ENCODE measurements at places on chromosomes 4 and X.
A peak's percentile ranks its signal among the peaks of the same experiment; 100 is the strongest.

GRCh38 chr4:87073199-87074120 is 138.6 kb downstream of the AFF1 start:
- peak; percentile 51 for DNase-seq

DNA sequence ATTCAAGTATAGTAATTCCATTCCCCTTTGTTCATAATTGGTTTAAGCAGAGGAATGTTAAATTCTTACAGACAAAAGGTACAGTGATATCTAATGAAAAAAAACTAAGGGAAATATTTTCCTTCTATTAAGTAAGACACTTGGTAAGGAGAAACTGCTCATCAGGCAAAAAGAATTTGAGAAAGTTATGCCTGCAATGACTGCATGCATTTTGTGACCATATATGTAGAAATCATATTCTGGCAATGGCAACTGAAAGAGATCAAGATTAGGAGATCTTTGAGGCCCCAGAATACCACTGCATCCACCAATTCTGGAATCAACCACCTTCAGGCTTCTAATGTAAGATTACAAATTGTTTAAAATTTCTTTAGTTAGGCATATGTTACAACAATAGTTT is 364.8 kb downstream of the PCDH10 start:
- DNase-seq: no peak

GRCh38 chrX:35743331-35743730 is 54.8 kb upstream of the MAGEB16 start:
- no peak for DNase-seq

DNA sequence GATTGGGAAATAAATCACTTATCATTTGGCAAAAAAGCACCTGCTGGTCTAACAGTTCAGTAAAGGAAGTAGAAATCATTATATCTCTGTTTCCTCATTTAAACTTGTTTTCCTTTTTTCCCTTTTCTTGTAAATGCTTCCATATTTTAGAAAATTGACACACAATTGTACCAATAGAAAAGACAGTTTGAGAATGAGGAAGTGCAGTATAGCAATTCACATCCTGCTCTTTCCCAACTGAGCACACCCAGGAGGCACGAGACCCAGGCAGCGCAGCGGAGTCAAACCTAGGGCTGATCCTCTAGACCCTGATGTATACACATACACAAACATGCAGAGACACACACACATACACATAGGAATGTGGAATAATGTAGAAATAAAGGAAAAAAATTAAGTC is 74.8 kb upstream of the PACRGL start:
- no peak for DNase-seq

DNA sequence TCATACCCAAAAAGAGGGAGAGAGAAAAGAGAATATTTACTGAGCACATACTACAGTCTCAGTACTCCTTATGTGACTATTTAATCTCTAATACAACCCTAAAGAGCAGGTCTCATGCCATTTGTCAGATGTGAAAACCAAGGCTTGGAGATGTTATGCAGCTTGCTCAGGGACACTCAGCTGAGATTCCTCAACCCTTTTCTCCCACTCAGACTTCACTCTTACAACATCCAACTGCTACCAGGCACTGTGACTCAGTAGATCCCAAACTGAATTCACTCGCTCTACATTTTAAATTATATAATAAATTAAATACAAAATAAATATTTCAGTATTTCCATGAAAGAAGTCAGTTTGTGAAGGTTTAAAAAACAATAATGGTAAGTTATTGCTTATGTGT is 53.7 kb downstream of the TSPAN5 start:
- DNase-seq: no peak

GRCh38 chr4:176981074-176981473 is 188.4 kb upstream of the VEGFC start:
- DNase-seq: no peak

- no peak for DNase-seq
Observed at GRCh38 chrX:68508799-68509198, 9.9 kb downstream of the YIPF6 start.

DNA sequence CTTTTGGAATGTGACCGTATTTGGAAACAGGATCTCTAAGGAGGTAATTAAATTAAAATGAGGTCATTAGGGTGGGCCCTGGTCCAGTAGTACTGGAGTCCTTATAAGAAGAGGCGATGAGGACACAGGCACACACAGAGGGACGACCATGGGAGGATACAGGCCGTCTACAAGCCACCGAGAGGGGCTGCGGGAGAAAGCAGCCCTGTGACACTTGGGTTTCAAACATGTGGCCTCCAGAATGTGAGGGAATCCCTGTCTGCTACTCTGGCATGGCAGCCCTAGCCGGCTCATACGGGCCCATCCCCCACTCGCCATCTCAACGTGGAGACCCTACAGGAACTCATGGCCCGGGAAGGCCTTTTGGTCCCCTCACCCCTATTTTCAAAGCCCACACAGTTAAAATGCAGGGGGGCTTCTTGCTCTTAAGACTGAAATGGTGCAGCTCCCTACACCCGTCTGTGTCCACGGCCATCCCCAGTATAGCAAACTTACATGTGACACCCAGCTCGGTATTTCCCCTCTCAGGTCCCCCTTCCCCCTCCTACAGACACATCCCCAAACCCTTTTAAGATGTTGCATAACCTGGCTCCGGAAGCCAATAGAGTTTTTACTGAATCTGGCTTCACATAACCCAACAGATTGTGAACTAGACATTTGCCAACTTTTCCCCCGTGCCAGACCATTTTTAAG is 124.1 kb upstream of the TBL1X start:
- peak; percentile 10 for DNase-seq

DNA sequence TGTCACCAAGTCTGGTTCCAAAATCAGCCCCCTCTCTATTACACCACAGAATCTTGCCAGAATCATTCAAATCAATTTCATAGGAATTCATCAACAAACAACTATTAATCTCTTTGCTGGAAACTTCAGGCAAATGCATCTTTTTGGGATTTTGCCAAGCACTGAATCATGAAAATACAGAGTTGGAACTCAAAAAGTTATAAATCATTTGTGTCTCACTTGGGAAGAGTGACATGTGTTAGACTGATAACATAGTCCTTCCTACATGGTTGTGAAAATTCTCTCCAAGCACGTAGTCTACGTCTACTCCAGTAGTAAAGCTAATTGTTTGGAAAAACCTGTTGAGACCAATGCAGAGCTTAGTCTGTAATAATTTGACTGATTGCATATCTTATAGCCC is 19.0 kb downstream of the CXCL8 start:
- no peak for DNase-seq

GRCh38 chrX:21806691-21807090 is 32.7 kb upstream of the MBTPS2 start:
- DNase-seq: no peak

DNA sequence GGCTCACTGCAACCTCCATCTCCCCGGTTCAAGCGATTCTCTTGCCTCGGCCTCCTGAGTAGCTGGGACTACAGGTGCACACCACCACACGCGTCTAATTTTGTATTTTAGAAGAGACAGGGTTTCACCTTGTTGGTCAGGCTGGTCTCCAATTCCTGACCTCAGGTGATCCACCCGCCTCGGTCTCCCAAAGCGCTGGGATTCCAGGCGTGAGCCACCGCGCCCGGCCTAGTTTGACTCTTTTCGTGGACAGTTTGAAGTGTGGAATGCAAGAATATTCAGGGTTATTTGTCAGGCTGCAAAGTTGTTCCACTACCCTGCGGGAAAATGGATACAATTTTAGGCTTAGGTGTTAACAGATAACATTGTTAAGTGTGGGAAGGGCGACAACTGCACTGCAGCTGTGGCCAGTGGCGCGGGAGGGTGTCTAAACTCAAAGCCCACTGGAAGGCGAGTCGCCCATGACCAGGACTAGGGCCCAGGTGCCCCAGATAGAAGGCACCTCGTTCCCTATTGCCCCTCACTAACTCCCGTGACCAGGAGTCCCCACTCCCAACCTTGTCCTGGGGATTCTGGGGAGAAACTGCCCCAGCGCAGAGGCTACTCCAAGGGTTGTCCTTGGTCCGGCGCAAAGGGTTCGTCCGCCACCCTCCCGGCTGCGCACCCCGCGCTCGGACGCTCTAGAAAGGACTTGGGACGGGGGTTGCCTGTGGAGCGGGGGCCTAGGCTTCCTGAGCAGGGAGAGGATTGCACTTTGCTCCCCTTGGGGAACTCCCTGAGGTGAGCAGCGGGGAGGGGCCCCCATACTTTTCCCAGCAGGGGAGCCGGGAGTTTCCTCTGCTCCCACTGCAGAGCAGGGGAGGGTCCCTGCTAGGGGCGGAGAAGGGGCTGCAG is 1.1 kb upstream of the CD99 start:
- DNase-seq: no peak

GRCh38 chr4:168955674-168956073 is 54.4 kb downstream of the CBR4 start:
- no peak for DNase-seq

GRCh38 chr4:93127489-93127888 is 701.1 kb upstream of the ATOH1 start:
- no peak for DNase-seq

DNA sequence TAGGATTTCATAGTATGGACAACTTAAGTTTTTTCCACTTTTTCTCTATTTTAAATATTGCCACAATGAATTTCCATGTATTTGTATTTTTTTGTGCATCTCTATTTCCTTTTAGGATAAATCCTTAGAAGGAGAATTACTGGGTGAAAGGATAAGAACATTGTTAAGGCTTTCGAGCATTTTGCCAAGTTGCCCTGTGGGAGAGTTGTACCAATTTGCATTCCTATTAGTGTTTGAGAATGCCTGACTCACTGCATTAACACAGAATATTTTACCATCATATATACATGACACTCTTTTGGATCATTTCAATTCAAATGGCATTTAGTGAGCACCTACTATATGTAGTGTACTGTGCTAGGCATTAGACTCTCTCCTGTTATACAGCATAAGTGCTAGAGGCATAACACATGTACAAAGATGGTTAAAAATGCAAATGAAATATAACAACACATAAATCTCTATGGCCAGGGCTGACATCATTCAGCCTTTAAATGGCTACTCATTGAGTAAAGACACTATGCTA is 57.0 kb downstream of the PLAC1 start:
- no peak for DNase-seq

DNA sequence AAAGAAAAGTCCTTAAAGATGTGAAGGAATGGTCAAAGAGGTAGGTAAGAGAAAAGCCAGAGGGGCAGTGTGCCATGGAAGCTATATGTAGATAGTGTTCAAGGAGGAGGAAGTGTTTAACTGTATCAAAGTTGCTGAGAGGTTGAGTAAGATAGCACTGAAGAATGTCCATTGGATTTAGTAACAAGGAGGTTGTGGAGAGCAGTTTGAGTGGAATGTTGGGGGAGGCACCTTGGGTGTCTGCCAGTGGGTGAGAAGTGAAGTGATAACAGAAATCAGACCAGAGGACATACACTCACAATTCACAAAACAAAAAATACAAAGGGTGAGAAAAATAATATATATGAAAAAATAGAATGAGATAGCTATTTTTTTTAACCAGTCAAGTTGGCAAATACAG is 121.3 kb upstream of the AMOT start:
- DNase-seq: no peak

DNA sequence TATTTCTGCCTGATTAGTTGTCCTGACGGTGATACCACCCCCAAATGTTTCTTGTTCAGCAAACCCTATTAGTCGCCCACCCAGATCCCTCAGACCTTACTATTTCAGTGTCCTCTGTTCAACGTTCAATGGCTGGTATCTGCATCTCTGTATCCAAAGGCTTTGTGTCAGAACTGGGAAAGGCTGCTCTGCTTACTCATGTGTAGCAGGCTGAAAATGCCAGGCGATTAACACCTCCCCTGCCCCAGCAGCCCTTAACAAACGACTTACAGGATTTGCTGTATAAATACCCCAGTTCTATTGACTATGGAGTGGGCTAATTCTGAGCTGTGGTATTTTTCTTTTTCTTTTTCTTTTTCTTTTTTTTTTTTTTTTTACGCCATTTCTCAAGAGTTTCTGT is 415.0 kb downstream of the ZNF674 start:
- DNase-seq: no peak

GRCh38 chr4:37847311-37847884 is 20.9 kb downstream of the PGM2 start:
- no peak for DNase-seq

DNA sequence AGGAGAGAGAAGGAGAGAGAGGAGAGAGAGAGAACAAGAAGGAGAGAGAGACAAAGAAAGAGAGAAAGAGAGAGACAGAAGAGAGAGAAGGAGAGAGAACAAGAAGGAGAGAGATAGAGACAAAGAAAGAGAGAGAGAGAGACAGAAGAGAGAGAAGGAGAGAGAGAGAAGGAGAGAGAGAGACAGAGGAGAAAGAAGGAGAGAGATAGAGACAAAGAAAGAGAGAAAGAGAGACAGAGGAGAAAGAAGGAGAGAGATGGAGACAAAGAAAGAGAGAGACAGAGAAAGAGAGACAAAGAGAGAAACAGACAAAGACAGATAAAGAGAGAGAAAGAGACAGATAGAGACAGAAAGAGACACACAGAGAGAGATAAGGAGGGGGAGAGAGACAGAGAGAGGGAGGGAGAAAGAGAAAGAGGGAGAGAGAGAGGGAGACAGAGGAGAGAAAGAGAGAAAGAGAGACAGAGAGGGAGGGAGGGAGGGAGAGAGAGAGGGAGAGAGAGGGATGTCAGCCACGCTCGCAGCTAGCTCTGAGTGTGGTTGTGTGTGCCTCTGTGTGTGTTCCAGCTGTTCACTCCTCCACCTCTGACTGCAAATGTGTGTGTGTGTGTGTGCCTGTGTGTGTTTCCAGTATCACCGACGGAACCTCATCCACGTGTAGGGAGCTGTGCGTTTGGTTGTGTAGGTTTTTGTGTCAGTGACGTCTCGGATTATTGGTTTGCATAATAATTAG is 105.8 kb downstream of the CRLF2 start:
- no peak for DNase-seq

DNA sequence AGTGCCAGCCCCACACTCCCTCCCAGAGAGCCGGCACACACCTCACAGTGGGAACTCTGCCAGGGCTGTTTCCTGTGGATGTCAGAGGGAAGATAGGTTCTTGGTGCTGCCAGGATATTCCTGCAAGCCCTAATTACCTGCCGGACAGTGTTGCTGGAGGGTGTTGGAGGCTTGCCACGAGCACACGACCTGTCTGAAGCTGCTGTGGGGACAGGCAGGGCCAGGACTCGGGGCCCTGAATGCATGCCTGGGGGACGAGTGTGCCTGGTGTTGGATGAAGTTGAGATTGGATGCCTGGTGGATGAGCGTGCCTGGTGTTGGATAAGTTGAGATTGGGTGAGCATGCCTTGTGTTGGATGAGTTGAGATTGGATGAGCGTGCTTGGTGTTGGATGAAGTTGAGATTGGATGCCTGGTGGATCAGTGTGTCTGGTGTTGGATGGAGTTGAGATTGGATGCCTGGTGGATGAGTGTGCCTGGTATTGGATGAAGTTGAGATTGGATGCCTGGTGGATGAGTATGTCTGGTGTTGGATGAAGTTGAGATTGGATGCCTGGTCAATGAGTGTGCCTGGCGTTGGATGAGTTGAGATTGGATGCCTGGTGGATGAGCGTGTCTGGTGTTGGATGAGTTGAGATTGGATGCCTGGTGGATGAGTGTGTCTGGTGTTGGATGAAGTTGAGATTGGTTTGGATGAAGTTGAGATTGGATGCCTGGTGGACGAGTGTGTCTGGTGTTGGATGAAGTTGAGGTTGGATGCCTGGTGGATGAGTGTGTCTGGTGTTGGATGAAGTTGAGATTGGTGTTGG is 23.2 kb upstream of the UVSSA start:
- DNase-seq: no peak
